ENCODE measurements at places on chromosomes 7 and 10. TPM values are rescaled to one million over a fixed set of nuclear protein-coding genes. Genes with fewer than 3 reads are reported as not detected.

GRCh38 chr7:114086537-114086913 lies 167.7 kb upstream of the PPP1R3A start:
- no peak for DNase-seq
- H3K4me1 ChIP-seq: peaks cover 50% of the 10 kb centered on the region
- peak overlapping the region; percentile 23 for H3K4me3 ChIP-seq
- no peaks in the 10 kb centered on the region for H3K36me3 ChIP-seq
- H3K27me3 ChIP-seq: peaks cover 82% of the 10 kb centered on the region

DNA sequence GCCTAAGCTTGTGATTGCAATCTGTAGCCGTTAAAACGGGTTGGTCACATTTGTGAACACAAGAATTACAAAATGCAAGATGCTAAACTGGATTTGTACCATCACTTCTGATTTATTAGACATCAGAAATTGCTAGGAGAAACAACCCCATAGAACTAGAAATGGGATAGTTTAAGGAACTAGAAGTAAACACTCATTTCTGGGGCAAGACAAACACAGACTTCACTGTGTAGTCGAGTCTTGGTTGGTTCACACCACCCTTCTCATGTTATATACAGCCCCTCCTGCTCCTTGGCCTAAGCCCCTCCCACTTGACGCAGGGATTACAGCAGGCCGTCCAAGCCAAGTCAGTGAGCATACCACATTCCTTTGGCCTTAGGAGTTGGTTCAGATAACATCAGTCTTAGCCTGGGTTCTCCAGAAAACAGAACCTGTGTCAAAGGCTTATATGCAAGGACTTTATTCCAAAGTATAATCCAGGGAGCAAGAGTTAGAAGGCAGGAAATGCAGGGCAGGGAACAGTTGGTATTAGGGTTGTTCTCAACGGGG lies 2.0 kb upstream of the NRAP start:
- no peak overlapping the region for H3K4me3 ChIP-seq
- peaks cover 2% of the 10 kb centered on the region for H3K27me3 ChIP-seq
- H3K27ac ChIP-seq: no peak overlapping the region
- H3K36me3 ChIP-seq: no peaks in the 10 kb centered on the region
- no peak for DNase-seq

GRCh38 chr7:12386313-12386740 lies 17.3 kb downstream of the VWDE start:
- H3K36me3 ChIP-seq: no peaks in the 10 kb centered on the region
- H3K4me1 ChIP-seq: no peaks in the 10 kb centered on the region
- no peak for DNase-seq
- no peak overlapping the region for H3K4me3 ChIP-seq
- H3K27me3 ChIP-seq: no peaks in the 10 kb centered on the region

GRCh38 chr10:115093286-115093775 lies at the start of gene ATRNL1:
Gene ATRNL1 (plus strand): TSS chr10:115093365. CDS start chr10:115093751, 386 bp downstream.
- peaks cover 51% of the 10 kb centered on the region for H3K27me3 ChIP-seq
- H3K4me3 ChIP-seq: peak within 1 kb of the TSS; percentile 31
- peaks cover 12% of the 10 kb centered on the region for H3K4me1 ChIP-seq

DNA sequence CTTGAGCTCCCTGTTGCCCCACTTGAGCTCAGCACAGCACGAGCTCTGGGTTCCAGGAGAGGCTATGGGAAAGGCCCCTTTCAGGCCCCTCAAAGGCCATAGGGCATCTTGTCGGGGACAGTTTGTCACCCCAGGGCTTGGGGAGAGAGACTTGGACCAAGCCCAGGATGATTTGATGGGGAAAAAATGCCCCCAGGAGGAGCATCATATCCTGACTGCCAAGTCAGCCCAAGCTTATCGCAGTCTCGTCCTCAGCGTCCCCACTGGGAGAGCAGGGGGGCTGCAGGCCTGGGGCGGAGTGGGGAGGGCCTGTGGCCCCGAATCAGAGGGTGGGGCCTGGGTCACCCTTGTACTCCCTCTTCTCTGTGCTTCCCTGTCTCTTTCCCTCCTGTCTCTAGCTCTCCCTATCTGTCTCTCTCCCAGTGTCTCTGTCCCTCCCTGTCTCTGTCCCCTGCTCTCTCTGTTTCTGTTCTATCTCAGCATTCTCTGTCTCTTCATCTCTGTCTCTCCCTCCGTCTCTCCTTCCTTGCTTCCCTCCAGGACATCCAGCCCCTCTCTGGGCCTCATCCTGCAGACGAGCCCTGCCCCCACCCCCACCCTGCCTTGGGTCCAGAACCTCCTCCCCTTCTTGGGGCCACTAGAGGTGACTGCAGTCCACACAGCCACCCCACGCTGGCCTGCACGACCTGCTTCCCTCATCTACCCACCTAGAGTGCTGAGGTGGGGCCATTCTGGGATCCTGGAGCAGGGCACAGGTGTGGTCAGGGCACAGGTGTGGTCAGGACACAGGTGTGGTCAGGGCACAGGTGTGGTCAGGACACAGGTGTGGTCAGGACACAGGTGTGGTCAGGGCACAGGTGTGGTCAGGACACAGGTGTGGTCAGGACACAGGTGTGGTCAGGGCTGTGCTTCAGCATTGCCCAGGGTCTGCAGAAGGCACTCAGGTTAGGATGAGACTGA lies 17.3 kb upstream of the GRIFIN start:
- peaks cover 5% of the 10 kb centered on the region for H3K27me3 ChIP-seq
- no peak overlapping the region for H3K4me3 ChIP-seq
- no peaks in the 10 kb centered on the region for H3K36me3 ChIP-seq
- peaks cover 12% of the 10 kb centered on the region for H3K4me1 ChIP-seq
- DNase-seq: no peak

- H3K36me3 ChIP-seq: peaks cover 4% of the 10 kb centered on the region
- H3K27ac ChIP-seq: no peak overlapping the region
These were observed 20.0 kb upstream of the CRYGN start for GRCh38 chr7:151459726-151460473.

GRCh38 chr7:47683485-47683898 lies 101.6 kb upstream of the TNS3 start:
- no peaks in the 10 kb centered on the region for H3K27me3 ChIP-seq
- H3K36me3 ChIP-seq: no peaks in the 10 kb centered on the region
- H3K4me1 ChIP-seq: no peaks in the 10 kb centered on the region
- H3K4me3 ChIP-seq: no peak overlapping the region
- DNase-seq: no peak

- no peaks in the 10 kb centered on the region for H3K36me3 ChIP-seq
- no peak overlapping the region for H3K27ac ChIP-seq
- DNase-seq: no peak
These were observed 913.9 kb upstream of the AUTS2 start for GRCh38 chr7:68684246-68684839.

DNA sequence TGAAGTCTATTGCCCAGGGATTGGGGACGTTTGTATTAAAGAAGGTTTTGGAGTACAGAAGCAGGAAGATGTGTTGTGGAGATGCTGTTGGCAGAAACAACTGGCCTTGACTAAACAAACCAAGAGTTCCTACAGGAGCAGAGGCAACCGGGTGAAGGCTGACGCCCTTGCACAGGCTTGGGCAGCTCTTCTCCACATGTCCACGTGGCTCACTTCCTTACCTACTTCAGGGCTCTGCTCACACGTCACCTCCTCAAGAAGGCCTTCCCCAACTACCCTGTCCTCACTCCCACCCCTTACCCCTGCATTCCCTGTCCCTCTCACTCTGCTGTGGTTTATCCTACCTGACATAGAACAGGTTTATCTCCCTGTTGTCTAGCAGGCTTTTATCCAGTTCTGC lies 59.9 kb upstream of the JAZF1 start:
- no peak overlapping the region for H3K4me3 ChIP-seq
- H3K36me3 ChIP-seq: no peaks in the 10 kb centered on the region
- DNase-seq: no peak
- H3K4me1 ChIP-seq: no peaks in the 10 kb centered on the region
- no peaks in the 10 kb centered on the region for H3K27me3 ChIP-seq
- no peak overlapping the region for H3K27ac ChIP-seq

- H3K27me3 ChIP-seq: no peaks in the 10 kb centered on the region
- DNase-seq: no peak
- H3K4me3 ChIP-seq: no peak overlapping the region
These were observed 49.3 kb upstream of the AGBL3 start for GRCh38 chr7:134936893-134937510.

DNA sequence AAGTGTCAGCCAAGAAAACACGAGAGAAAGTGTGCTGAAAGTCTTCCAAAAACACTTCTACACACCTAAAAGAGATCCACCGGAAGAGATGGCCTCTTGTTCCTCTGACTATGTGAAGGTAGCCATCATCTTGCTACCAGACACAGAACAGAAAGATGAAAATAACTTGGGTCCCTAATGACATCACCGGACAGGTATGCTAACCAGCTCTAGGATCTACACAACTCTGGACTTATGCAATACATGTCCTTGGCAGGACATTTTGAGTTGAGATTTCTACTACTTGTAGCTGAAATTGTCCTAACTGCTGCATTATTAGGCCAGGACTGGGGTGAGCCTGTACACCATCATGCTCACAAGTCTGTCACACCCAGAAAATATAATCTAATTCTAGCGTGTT lies 358.7 kb downstream of the ELMO1 start:
- H3K27ac ChIP-seq: no peak overlapping the region
- no peaks in the 10 kb centered on the region for H3K27me3 ChIP-seq
- H3K4me3 ChIP-seq: no peak overlapping the region
- H3K4me1 ChIP-seq: no peaks in the 10 kb centered on the region

GRCh38 chr7:106277976-106278375 lies 6.8 kb downstream of the NAMPT start:
- no peak for DNase-seq
- H3K4me3 ChIP-seq: no peak overlapping the region
- peaks cover 21% of the 10 kb centered on the region for H3K36me3 ChIP-seq
- no peak overlapping the region for H3K27ac ChIP-seq
- H3K4me1 ChIP-seq: no peaks in the 10 kb centered on the region

GRCh38 chr10:131013281-131013912 lies 298.1 kb downstream of the TCERG1L start:
- H3K27me3 ChIP-seq: no peaks in the 10 kb centered on the region
- no peak for DNase-seq
- H3K4me3 ChIP-seq: no peak overlapping the region
- no peak overlapping the region for H3K27ac ChIP-seq
- no peaks in the 10 kb centered on the region for H3K36me3 ChIP-seq

DNA sequence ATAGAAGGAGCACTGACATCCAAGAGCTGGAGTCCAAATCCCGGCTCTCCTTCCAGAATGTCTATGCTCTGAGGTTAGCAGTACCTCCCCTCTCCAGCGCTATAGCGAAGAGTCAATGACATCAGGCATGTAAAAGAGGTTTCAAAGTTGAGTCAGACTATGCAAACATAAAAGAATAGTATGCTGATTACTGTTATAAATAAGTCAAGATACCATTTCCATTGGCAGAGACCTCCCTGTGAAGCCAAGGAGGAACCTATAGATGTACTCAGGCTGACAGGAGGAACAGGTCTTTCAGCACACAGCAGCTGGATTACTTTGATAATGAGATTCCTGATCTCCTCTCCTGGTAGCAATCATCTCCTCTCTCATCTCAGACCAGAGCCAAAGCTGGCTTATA lies 103.9 kb upstream of the EFCAB10 start:
- no peak overlapping the region for H3K27ac ChIP-seq
- no peak for DNase-seq
- H3K36me3 ChIP-seq: peaks cover 15% of the 10 kb centered on the region
- no peaks in the 10 kb centered on the region for H3K27me3 ChIP-seq

DNA sequence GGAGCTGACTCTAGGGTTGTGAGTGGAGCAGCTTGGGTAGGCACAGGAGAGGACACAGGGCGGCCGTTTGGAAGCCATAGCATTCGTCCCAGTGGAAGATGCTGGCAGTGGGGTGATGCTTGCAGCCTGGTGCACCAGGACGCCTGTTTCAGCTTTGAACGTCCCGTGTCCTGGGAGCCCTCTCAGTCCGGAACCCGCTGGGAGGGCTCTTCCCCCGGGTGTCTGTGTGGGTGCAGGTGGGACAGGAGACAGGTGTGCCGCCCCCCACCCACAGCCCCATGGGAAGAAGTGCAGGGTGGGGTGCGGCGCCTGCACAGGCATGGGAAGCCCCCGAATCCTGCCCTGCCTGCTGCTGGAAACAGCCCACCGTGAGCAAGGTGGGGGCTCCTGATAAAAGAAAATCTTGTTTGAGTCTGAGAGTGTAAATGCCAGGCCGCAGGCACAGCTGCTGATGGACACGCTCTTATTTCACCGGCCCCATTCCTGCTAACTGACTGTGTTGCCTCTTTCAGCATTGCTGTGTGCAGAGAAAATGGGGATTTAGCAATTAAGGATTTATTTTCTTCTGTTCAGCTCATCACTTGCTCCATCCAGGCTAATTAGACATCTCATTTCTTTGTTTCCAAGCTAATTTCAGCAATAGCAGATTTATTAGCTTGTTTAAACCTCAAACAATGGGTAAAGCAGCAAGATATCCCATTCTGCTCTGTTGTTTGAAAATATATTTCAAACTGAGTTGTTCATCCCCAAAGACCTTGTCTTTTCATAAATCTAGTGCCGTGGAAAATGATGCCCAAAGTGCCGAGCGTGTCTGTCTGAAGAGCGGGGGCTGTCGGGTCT lies 54.9 kb upstream of the DPYSL4 start:
- peaks cover 14% of the 10 kb centered on the region for H3K27me3 ChIP-seq
- no peak overlapping the region for H3K27ac ChIP-seq
- peaks cover 5% of the 10 kb centered on the region for H3K4me1 ChIP-seq
- H3K36me3 ChIP-seq: no peaks in the 10 kb centered on the region
- no peak for DNase-seq
- no peak overlapping the region for H3K4me3 ChIP-seq

- H3K36me3 ChIP-seq: no peaks in the 10 kb centered on the region
- no peak overlapping the region for H3K27ac ChIP-seq
- no peak overlapping the region for H3K4me3 ChIP-seq
- DNase-seq: no peak
These were observed 169.3 kb upstream of the NFE2L3 start for GRCh38 chr7:25982684-25983083.

DNA sequence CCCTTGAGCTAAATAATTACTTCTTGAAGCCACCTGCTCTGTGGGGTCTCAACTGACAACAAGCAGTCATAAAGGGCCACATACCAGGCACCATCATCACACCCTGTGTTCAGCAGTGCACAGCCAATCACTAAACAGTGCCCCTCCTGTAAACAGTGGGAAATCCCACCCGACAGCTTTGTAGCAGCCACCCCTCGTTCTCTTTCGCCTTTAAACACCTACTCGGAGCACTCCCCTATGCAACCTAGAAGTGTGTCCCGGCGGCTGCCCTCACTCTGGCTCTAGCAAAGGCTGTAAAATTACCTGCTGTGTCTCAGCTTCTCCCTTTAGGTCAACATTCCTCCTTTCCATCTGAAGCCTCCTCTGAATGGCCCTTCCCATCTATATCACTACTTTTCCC lies 111.9 kb downstream of the TCERG1L start:
- H3K27me3 ChIP-seq: peaks cover 2% of the 10 kb centered on the region
- no peaks in the 10 kb centered on the region for H3K4me1 ChIP-seq
- no peaks in the 10 kb centered on the region for H3K36me3 ChIP-seq
- no peak overlapping the region for H3K27ac ChIP-seq
- no peak overlapping the region for H3K4me3 ChIP-seq

TMEM26 gene
- total RNA-seq: not detected

ANKRD30A gene
- total RNA-seq: not detected

ABCB1 gene
- total RNA-seq: 12.2 TPM

ZNF92 gene
- total RNA-seq: 30.1 TPM

C1QL3 gene
- total RNA-seq: not detected

SLC26A5 gene
- not detected for total RNA-seq

CRYGN gene
- total RNA-seq: 0.14 TPM

MLXIPL gene
- total RNA-seq: not detected

GJD4 gene
- not detected for total RNA-seq

GRM8 gene
- not detected for total RNA-seq

TET1 gene
- total RNA-seq: 1.5 TPM

Data from CD4-positive, alpha-beta T cell (primary cell).